H54 (cell line): ENCODE measurements at places on chromosomes 3 and 15.

DNA sequence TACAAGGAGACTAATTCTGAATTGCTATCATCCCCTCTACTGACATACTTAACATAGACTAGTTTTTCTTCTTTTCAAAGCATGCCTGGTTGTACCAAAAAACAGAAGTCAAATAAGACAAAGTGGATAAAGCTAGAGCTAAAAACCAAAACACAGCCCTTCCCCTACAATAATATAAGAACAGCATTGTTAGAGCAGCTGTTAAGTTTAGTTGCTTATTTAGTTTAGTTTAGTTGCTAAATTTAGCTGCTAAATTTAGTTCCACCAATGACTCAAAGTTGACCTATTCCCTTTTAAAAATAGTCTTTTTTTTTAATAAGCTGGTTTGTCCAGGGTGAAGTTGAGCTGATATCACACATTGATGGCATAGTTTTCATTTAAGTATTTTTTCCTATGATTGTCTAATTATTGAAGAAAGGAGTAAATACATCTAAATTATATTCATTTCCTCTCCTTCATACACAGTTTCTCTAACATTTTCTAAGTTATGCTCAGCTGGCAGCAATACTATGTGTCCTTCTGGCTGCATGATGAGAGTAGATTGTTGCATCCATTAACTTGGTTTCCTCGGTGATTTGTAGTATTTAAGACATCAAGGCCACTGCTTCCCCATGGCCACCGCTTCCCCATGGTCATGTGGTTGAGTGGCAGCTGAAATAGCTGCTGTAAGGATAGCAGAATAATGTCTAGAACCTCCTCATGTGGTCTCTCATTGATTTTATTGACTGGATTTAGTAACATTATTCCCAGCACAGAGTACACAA is 718.6 kb upstream of the NECTIN3 start:
- no peak for DNase-seq

- DNase-seq: no peak
Observed at GRCh38 chr3:37863949-37864822, 2.5 kb downstream of the CTDSPL start.

GRCh38 chr3:186413615-186414415 is 51.8 kb upstream of the DGKG start:
- DNase-seq: peak; percentile 24

- DNase-seq: peak; percentile 38
Observed at GRCh38 chr15:29736744-29737020, 85.6 kb downstream of the TJP1 start.

DNA sequence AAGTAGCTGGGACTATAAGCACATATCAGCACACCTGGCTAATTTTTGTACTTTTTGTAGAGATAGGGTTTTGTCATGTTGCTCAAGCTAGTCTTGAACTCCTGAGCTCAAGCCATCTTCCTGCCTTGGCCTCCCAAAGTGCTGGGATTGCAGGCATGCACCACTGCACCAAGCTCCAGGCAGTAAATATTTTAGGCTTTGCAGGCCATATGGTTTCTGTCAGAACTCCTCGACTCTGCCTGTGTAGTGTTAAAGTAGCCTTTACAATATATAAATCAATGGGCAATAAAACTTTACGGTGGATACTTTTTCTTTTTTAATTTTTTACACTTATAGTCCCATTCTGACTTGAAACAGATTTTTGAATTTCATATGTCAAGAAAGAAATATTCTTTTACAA is 41.6 kb downstream of the DAG1 start:
- no peak for DNase-seq
